Peyer's patch (tissue), 4 donors: ENCODE measurements at places on chromosomes 6 and 20. TPM values are rescaled to one million over a fixed set of nuclear protein-coding genes. Genes with fewer than 3 reads are reported as not detected.

GRCh38 chr6:11011787-11012234 lies 32.3 kb downstream of the ELOVL2 start:
- H3K36me3 ChIP-seq, result no peaks in the 10 kb centered on the region
- H3K27ac ChIP-seq, result no peak overlapping the region
- H3K4me3 ChIP-seq, result no peak overlapping the region
- H3K27me3 ChIP-seq, result no peaks in the 10 kb centered on the region
- H3K4me1 ChIP-seq, result no peaks in the 10 kb centered on the region
- no peak for DNase-seq

DNA sequence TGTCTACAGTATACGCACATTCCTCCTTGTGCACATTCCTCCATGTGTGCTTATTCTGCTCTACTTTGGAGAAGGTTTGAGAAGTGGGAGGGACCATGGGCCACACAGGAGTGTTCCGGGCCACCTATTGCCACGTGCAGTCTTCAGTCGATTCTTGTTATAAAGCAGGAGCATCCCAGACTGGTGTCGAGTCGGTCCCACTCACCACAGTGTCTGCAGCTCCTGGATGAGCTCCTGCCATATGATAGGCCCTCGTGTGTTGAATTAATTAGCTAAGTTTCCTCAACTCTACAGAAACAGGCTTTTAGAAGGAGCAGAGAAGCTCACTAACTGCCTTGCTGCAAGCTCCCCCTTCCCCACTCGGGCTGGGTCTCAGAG lies 22.6 kb downstream of the ENTPD6 start:
- H3K4me1 ChIP-seq, result no peaks in the 10 kb centered on the region
- H3K4me3 ChIP-seq, result no peak overlapping the region
- H3K27ac ChIP-seq, result no peak overlapping the region
- no peaks in the 10 kb centered on the region for H3K27me3 ChIP-seq

DNA sequence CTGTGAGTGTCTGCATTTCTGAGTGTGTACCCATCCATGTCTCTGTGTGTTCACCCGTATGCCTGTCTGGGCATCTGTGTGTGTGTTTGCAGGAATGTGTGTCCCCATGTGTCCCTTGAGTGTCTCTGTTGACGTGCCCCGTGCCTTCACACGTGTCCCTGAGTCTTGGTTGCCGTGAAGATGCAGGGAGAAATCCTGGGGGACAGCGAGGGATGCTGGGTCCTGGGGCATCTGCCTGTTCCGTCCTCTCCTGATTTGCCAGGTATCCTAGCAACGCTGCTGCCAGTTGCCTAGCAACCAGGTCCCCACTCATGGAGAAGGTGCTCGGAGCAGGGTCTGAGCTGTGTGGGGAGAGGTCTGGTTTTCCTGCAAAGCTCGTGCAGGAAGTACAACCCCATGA lies 6.0 kb upstream of the LKAAEAR1 start:
- no peak overlapping the region for H3K27ac ChIP-seq
- H3K4me1 ChIP-seq, result no peaks in the 10 kb centered on the region
- no peak for DNase-seq
- H3K36me3 ChIP-seq, result no peaks in the 10 kb centered on the region
- no peaks in the 10 kb centered on the region for H3K27me3 ChIP-seq

DNA sequence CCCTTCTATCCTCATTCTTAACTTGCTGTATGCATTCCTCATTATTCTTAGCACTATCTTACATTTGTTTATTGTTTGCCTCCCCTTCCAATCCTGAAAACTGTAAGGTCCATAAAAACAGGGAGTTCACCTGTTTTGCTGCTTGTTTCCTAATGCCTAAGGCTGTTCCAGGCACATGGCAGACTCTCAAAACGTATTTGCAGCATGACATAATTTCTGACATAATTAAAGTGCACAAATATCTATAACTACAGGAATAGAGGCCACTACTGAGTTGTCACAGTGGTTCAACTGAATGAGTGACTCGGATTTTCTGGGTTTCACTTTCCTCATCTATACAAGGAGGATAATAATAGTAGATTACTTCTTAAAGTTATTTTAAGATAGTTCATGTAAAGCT lies 83.0 kb downstream of the HFE start:
- DNase-seq, result no peak
- no peak overlapping the region for H3K4me3 ChIP-seq
- H3K27me3 ChIP-seq, result no peaks in the 10 kb centered on the region
- peaks cover 6% of the 10 kb centered on the region for H3K4me1 ChIP-seq
- no peak overlapping the region for H3K27ac ChIP-seq

GRCh38 chr20:11083841-11084240 lies 410.0 kb upstream of the JAG1 start:
- H3K4me3 ChIP-seq, result no peak overlapping the region
- H3K27me3 ChIP-seq, result no peaks in the 10 kb centered on the region
- H3K4me1 ChIP-seq, result no peaks in the 10 kb centered on the region
- H3K27ac ChIP-seq, result no peak overlapping the region

DNA sequence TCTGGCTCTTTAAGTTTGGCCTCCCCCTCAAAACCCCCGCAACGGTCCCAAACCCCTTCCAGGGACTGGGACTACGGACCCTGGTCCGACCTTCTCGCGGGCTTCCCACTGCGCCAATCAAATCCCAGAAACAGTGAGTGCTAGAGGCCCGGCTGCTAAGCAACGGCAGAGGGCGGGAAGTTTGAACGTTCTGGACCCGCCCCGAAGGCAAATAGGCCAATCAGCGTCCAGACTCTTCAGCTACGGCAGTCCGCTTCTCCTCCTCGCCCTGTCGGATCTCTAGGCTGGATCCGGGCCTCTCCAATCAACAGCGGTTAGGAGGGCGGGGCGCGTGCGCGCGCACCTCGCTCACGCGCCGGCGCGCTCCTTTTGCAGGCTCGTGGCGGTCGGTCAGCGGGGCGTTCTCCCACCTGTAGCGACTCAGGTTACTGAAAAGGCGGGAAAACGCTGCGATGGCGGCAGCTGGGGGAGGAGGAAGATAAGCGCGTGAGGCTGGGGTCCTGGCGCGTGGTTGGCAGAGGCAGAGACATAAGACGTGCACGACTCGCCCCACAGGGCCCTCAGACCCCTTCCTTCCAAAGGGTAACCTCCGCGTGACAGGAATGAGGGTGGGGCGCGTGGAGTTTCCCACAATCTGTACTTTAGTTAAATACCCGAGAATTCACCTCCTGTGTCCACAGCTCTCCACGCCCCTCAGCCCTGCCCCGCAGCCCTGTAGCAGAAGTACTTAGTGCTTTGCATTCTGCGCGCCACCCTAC lies at the start of gene MSH5:
Gene MSH5, plus strand, starts transcription at position 367 of the 758 bp plus-strand sequence. CDS start 462 bp downstream, outside the sequence.
- no peaks in the 10 kb centered on the region for H3K36me3 ChIP-seq
- no peaks in the 10 kb centered on the region for H3K27me3 ChIP-seq
- peaks cover 9% of the 10 kb centered on the region for H3K4me1 ChIP-seq
- peak within 1 kb of the TSS; percentile 91 for H3K4me3 ChIP-seq
- peak within 1 kb of the TSS; percentile 96 for H3K27ac ChIP-seq
- DNase-seq, result peak; percentile 99

- no peak overlapping the region for H3K27ac ChIP-seq
- no peaks in the 10 kb centered on the region for H3K36me3 ChIP-seq
- H3K27me3 ChIP-seq, result no peaks in the 10 kb centered on the region
- no peak overlapping the region for H3K4me3 ChIP-seq
- H3K4me1 ChIP-seq, result no peaks in the 10 kb centered on the region
- no peak for DNase-seq
These were observed 23.3 kb downstream of the MYCT1 start for GRCh38 chr6:152720974-152721373.

FRK gene
- total RNA-seq, result 54.3 TPM

EBF4 gene
- 17.3 TPM for total RNA-seq

GRCh38 chr6:40164345-40164755 lies 230.1 kb upstream of the MOCS1 start:
- DNase-seq, result no peak
- no peaks in the 10 kb centered on the region for H3K27me3 ChIP-seq
- no peak overlapping the region for H3K4me3 ChIP-seq
- H3K36me3 ChIP-seq, result no peaks in the 10 kb centered on the region
- no peaks in the 10 kb centered on the region for H3K4me1 ChIP-seq

DNA sequence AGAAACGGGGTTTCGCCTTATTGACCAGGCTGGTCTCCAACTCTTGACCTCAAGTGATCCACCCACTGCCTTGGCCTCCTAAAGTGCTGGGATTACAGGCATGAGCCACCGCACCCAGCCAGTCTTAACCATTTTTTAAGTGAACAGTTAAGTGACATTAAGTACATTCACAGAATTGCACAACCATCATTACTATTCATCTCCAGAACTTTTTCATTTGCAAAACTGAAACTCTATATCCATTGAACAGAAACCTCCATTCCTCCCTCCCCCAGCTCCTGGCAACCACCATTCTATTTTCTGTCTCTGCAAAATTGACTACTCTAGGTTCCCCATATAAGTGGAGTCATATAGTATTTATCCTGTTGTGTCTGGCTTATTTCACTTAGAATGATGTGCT lies 59.7 kb downstream of the PLCB4 start:
- no peak overlapping the region for H3K4me3 ChIP-seq
- no peak for DNase-seq
- no peaks in the 10 kb centered on the region for H3K27me3 ChIP-seq
- no peaks in the 10 kb centered on the region for H3K4me1 ChIP-seq

DNA sequence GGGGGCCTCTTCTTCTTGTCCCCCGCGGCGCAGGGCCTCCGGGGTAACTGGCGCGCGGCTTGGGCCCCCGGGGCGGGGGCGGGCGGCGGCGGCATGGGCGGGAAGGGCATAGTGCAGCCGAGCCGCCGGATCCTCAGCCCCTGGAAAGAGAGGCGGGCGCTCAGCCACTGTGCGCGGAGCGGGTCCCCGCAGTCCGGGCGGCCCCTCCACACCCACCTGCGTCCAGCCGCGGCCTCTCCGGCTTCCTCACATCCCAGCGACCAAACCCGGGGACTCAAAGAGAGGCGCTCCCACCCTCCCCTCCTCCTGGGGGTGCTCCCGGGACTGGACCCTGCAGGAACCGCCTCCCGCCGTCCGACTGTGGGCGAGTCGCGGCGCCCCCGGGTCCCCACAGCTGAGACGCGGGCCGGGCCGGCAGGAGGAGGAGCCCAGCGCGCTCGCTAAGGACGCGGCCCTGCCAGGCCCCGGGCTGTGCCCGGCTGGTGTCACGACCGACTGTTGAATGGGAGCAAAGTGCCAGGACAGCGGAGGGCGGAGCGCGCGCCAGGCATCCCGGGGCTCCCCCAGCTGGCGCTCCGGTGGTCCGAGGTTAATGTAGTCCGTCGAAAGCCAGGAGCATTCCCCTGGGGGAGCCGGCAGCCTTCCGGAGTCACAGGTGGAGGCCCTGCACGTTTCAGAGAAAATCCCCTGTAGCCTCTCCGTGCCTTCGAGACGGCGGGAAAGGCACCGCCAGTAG lies at the start of gene PRR18:
Gene PRR18, minus strand, starts transcription at position 360 of the 736 bp plus-strand sequence. Its CDS starts 250 bp downstream, at position 110.
- no peak for DNase-seq
- no peak within 1 kb of the TSS for H3K27ac ChIP-seq
- H3K27me3 ChIP-seq, result peaks cover 4% of the 10 kb centered on the region
- peak within 1 kb of the TSS; percentile 15 for H3K4me3 ChIP-seq
- no peaks in the 10 kb centered on the region for H3K36me3 ChIP-seq
- peaks cover 19% of the 10 kb centered on the region for H3K4me1 ChIP-seq

DNA sequence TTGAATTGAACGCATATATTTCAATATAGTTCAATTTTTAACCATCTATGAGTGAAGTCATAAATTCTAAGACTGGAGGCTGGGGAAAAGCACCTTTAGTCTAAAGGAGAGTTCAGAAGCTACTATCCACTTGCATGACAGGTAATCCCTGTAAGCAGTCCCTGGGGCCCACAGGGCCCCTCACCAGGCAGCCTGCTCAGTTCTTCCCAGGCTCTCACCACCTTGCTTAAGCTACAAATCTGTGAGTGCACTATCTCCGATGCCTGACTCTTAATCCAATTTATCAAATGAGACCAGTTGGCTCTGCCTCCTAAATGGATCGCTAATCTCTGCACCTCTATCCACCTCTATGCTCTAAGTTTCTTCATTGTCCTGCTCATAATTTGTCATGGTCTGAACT lies 413.8 kb downstream of the PTPRT start:
- no peak overlapping the region for H3K4me3 ChIP-seq
- no peak for DNase-seq
- H3K27ac ChIP-seq, result no peak overlapping the region
- no peaks in the 10 kb centered on the region for H3K27me3 ChIP-seq
- H3K36me3 ChIP-seq, result no peaks in the 10 kb centered on the region

RBM12 gene
- 36.3 TPM for total RNA-seq

HRH3 gene
- 0.27 TPM for total RNA-seq

DNA sequence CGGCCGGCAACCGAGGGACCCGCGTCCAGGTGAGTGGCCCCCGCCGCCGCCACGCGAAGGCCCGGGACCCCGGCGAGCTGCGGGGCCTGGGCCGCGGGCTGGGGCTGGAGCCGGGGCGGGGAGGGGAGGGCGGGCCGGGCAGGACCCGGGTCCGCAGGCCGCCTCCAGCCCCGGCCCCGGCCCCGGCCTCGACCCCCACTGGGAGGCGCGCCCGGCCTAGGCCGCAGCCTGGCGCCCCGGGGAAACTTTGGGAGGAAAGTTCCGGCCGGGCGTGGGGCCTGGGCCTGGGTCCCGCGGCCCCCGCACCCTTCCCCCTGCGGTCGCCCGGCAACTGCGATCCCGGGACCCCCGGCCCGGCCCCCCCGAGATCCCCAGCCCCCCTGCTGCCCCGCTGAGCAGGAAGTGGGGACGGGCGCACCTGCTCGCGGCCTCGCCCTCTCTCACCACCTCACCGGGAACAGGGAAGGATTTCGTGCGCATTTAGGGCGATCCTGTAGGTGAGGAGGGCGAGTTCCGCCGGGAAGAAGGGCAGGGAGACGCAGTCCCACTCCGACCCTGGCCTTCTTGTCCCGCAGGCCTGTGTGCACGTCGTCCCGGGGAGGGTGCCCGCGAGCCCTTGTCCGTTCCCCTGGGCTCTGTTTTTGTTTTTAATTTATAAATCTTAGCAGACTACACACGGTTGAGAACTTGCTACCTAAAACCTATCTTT lies 402 bp downstream of the OSBPL2 start:
- peaks cover 41% of the 10 kb centered on the region for H3K4me1 ChIP-seq
- peak overlapping the region; percentile 98 for H3K4me3 ChIP-seq

- H3K4me1 ChIP-seq, result no peaks in the 10 kb centered on the region
- DNase-seq, result no peak
- H3K36me3 ChIP-seq, result no peaks in the 10 kb centered on the region
- no peaks in the 10 kb centered on the region for H3K27me3 ChIP-seq
- no peak overlapping the region for H3K4me3 ChIP-seq
- H3K27ac ChIP-seq, result no peak overlapping the region
These were observed 8.9 kb upstream of the MLN start for GRCh38 chr6:33812669-33813068.

MEA1 gene
- total RNA-seq, result 34.3 TPM

PKIB gene
- 4.1 TPM for total RNA-seq

DNA sequence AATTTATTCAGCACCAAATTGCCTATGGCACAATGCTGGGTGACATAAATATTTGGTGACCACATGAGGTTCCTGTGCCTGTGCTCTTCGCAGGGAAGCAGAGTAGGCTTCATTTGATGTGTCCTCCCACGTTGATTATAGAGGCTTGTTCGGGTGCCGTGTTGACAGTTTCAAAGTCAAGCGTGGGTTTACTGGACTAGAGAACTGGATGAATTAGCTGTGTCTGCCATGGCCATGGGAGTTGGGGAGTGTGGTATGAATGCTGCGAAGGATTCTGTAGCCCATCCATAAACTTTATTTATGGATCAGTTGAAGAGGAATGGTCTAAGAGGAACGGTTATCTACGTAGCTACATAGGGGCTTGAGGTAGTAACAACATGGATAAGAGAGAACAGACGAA lies 11.0 kb downstream of the CD109 start:
- no peaks in the 10 kb centered on the region for H3K4me1 ChIP-seq
- no peaks in the 10 kb centered on the region for H3K36me3 ChIP-seq
- H3K4me3 ChIP-seq, result no peak overlapping the region
- no peak for DNase-seq

GRCh38 chr6:51584163-51584562 lies 503.2 kb downstream of the PKHD1 start:
- H3K27me3 ChIP-seq, result no peaks in the 10 kb centered on the region
- H3K27ac ChIP-seq, result no peak overlapping the region
- no peak for DNase-seq
- no peaks in the 10 kb centered on the region for H3K36me3 ChIP-seq
- H3K4me3 ChIP-seq, result no peak overlapping the region
